ENCODE measurements at places on chromosomes 7 and 10.

DNA sequence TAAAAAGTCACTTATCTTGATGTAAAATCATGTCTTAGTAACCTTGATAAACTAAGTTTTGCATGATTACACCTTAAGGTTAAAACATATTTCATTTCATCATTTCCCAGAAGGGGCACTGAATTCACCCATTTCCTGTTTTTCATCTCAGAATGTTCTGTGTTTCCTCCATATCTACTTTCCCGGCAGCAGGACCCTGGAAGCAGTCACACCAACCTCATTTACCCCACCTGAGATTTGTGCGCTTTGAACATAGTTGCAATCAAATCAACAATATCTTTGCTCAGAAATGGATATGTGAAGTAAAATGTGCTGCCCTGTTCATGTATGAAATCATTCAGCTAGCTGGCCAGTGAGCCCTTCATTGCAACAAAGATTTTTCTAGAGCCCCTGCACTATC, 46.8 kb downstream of the IKZF1 start:
- no peak for DNase-seq

DNA sequence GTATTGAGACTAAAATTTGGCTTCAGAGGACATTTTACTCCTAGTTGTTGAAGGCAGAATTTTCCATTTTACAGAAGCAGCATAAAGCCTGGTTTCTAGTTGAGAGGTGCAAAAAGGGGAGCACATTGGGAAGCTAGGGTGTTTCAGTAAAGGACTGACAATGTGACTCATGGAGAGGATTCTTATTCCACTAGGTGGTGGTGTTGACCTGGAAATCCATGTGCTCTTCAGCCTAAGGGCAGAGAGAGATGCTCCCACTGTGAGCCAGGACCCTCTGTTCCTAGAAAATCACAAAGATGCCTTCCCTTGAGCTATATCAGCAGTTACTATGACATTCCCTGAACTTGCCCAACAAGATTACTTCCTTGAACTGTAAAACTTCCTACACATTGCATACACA, 687.8 kb downstream of the IPMK start:
- no peak for DNase-seq

- no peak for DNase-seq
Measured at GRCh38 chr7:25643770-25644394, 415.6 kb upstream of the NPVF start.

DNA sequence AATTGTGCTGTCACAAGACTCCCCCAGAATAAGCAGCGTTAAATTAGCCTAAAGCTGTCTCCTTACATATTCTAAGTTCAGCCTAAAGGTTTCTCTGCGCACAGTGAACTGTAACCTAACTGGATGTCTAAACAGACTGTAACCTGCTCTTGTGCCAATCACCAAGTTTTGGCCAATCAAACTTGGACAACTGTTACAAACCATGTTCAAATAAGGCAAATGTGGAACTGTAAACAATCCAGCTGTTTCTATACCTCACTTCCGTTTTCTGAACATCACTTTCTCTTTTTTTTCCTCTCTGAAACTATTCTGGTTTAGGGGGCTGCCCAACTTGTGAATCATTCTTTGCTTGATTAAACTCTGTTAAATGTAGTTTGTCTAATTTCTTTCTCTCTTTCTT, 252.2 kb upstream of the HABP2 start:
- DNase-seq: no peak

- DNase-seq: no peak
Measured at GRCh38 chr7:134941185-134941900, 45.0 kb upstream of the AGBL3 start.

DNA sequence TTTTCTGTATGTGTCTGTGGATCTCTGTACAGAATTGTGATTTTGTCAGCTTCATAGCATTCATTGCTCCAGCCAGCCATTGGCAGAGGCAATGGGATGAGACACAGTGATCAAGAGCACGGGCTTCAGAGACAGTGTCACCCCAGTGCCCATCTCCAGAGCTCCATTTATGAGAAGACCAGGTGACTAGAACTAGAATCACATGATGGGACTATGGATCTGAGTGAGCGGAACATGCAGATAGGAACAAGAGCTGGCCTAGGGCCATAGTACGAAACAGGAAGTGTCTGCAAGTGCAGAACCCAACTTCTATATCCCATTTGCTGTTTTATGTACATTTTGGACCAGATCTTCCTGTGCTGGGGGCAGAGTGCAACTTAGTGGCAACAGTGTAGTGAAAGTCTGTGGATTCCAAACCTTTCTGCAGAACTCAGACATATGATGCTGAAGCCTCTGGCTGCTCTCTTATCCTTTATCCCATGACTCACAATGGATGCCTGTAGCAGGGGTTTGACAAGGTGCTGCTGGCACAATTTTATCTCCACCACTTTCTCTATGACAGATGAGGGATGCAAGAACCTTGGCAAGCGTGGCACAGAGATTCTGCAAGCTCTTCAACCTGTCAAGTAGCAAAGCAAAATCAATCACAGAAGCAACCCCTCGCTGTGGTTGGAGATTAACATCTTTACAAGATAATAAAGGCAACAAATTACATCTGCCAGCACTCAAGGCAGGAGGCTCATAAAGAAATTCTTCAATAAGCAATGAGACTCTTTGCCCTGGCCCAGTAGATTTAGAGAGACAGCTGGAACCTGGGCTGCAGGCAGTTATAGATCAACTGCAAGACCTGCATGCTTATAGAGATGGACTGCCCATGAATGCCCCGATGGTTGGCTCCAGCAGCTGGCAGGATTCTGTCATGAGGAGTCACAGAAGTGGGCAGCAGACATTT, 681.3 kb downstream of the TNS3 start:
- no peak for DNase-seq

- no peak for DNase-seq
Measured at GRCh38 chr7:22346383-22347107, 10.4 kb downstream of the RAPGEF5 start.

DNA sequence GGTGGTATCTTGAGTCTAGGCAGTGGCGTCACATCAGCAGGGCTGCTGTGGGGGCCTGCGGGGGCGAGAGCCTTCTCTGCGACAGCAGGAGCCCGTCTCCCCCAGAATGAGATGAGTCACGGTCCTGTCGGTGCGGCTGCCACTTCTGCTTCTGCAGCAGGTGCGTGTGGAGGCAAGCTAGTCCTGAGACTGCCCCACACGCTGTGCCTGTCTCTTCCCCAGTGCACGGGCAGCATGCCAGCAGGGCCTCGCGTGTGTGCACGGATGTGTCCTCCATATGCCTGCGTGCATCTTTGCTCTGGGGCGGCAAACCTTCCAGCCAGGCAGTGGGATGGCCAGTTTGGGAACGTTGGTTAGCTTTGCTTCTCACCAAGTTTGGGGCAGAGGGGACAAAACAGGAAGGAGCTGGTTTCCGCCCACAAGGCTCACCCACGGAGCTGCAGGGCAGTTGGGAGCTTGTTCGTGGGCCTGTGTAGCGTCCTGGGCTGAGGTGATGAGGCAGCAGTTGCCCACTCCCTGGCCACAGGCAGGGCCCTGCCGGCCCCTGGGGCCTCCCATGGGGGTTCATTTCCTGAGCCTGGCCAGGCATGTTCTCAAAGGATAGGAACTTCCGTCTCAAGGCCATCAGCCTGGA, 60.8 kb upstream of the PPIF start:
- DNase-seq: no peak

- DNase-seq: no peak
Measured at GRCh38 chr10:125066764-125067450, 93.5 kb downstream of the CTBP2 start.

DNA sequence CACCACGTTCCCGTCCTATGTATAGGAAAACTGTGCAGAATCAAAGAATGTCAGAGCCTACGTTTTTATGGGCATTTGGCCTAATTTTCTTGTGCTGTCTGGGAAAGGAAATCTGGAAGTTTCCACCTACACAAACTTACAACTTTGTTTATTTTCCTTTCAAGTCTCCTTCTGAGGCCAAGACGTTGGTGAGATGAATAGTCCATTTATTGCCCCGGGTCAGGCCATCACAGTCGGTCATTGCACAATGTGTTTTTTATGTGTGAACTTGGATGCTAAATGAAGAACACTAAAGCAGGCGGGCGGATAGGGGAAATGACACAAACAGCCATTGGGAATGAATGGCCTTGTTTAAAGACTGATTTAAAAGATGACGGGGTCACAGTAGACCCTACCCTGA, 38.6 kb downstream of the TRIL start:
- no peak for DNase-seq

- no peak for DNase-seq
Measured at GRCh38 chr10:86100581-86101061, 266.0 kb downstream of the GRID1 start.

DNA sequence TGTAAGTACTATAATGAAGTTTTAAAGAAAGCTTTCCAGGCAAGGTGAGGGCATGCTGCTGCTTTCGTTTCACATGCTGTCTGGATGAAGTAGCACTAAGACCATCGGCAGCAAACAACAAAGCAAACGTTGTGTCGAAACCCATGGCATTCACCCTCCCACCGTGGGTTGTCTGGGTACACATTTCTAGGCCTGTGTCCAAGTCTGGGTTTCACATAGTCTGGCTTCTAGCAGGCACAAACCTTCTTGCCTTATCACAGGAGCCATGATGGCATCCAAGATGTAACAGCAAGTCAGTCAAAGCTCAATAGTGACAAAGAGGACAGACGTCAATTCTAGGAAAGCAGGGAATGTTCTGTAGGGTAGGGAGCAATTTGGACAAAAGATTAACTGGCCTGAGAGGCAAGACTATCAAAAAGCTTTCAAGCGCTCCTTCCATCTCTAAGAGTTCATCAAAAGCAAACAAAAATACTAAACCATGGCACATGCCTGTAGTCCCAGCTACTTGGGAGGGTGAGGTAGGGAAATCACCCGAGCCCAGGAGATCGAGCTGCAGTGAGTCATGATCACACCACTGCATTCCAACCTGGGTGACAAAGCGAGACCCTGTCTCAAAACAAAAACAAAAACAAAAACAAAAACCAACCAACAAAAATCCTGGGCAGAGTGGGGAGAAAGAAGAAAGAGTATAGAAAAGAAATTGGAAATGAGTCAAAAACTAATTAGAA, 42.7 kb downstream of the PAXIP1 start:
- no peak for DNase-seq

- DNase-seq: no peak
Measured at GRCh38 chr10:15313047-15313446, 58.0 kb downstream of the FAM171A1 start.

DNA sequence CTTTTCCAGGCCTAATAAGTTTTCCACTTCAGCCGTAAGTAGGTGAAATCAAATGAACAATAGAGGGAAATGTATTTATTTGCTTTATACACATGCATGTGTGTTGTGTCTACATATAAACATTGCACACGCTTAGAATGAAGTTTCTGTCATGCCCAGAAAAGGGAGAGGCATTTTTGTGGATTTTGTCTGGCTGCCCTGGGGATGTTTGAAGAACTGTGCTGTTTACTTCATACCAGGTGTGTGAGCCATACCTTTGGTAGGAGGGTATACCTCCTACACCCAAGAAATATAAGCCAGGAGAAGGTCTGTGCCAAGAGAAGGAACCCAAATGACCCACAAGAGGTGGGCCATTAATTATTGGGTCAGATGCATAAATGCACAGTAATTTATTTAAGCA, 12.8 kb downstream of the GATAD1 start:
- DNase-seq: no peak

GRCh38 chr7:39949971-39950472, at the start of gene CDK13:
Gene CDK13 (plus strand): TSS chr7:39950256. CDS start chr7:39950642, 386 bp downstream.
- DNase-seq: peak; percentile 68

GRCh38 chr7:149573519-149573918, 75.9 kb upstream of the ZNF746 start:
- no peak for DNase-seq

DNA sequence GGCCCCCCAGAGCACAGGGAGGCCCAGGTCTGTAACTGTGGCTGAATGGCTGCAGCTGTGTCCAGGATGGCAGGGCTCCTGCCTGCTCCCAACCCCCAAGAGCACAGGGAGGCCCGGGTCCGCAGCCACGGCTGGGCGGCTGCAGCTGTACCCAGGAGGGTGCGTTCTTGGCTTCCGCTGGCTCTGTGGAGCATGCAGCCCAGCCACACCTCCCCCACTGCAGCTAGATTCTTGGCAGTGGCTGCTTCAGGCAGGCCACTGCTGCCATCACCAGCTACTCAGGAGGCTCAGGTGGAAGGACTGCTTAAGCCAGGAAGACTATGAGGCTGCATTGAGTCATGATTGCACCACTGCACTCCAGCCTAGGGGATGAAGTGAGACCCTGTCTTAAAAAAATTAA, 27.9 kb downstream of the C7orf25 start:
- DNase-seq: no peak

GRCh38 chr7:80842022-80842790, 76.6 kb downstream of the SEMA3C start:
- DNase-seq: no peak

All from fibroblast of the conjunctiva (primary cell).